ENCODE measurements at places on chromosomes 1 and 21. TPM values are rescaled to one million over a fixed set of nuclear protein-coding genes. Genes with fewer than 3 reads are reported as not detected.

- H3K4me1 ChIP-seq, result no peaks in the 10 kb centered on the region
- DNase-seq, result no peak
- no peak overlapping the region for H3K27ac ChIP-seq
- no peaks in the 10 kb centered on the region for H3K36me3 ChIP-seq
Observed at GRCh38 chr1:109849655-109850054, 61.0 kb upstream of the CSF1 start.

GRCh38 chr1:8155528-8156186, 129.5 kb upstream of the ERRFI1 start:
- H3K27me3 ChIP-seq, result no peaks in the 10 kb centered on the region
- H3K4me1 ChIP-seq, result peaks cover 7% of the 10 kb centered on the region
- no peak for DNase-seq

- DNase-seq, result peak; percentile 9
- no peaks in the 10 kb centered on the region for H3K36me3 ChIP-seq
- no peaks in the 10 kb centered on the region for H3K4me1 ChIP-seq
- no peak overlapping the region for H3K4me3 ChIP-seq
- H3K27ac ChIP-seq, result no peak overlapping the region
Observed at GRCh38 chr1:91282695-91283420, 121.8 kb downstream of the HFM1 start.

The GJB4 gene
- total RNA-seq, result not detected

GRCh38 chr1:156001662-156002171, 19.0 kb downstream of the SSR2 start:
- H3K27me3 ChIP-seq, result no peaks in the 10 kb centered on the region
- no peak overlapping the region for H3K4me3 ChIP-seq
- H3K4me1 ChIP-seq, result no peaks in the 10 kb centered on the region
- H3K27ac ChIP-seq, result no peak overlapping the region
- DNase-seq, result no peak

DNA sequence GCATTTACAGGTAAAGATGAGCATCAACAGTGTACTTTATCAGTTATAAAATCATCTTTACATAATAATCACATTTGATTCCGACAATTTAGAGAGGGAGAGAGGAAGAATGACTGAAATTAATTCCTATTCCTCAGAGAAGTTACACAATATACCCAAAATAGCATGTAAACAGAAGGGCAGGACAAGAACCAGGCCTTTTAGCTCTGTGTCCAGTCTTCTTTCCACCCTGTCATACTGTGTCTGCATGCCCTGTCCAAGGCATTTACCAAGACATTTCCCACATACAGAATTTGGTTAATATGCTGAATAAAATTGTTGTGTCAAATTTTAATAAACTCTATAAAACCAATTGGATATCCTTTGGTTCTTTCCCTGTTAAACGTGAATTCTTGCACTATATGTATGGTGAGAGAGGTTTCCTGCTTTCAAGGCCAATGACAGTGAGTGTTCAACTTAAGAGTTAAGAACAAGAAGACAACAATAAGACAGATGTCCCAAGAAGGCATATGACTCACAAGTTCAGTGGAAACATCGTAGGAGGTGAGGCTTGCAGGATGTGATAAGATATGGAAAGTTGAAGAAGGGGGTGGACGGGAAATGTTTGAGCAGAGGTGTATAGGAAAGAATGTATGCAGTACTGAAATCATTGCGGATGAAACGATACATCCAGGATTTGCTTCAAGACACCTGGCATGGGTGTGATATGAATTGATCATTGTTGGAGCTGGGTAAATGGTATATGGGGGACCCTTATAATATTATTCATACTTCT, 20.8 kb downstream of the LRRC8B start:
- H3K4me1 ChIP-seq, result peaks cover 19% of the 10 kb centered on the region
- no peak overlapping the region for H3K4me3 ChIP-seq
- no peaks in the 10 kb centered on the region for H3K27me3 ChIP-seq
- no peak overlapping the region for H3K27ac ChIP-seq

The ITLN1 gene
- not detected for total RNA-seq

- DNase-seq, result no peak
- no peaks in the 10 kb centered on the region for H3K4me1 ChIP-seq
- H3K27me3 ChIP-seq, result no peaks in the 10 kb centered on the region
Observed at GRCh38 chr1:222792744-222793143, 22.1 kb upstream of the DISP1 start.

The PFKL gene
- total RNA-seq, result 192 TPM

- H3K27ac ChIP-seq, result no peak overlapping the region
- no peak overlapping the region for H3K4me3 ChIP-seq
- no peaks in the 10 kb centered on the region for H3K4me1 ChIP-seq
- H3K36me3 ChIP-seq, result peaks cover 5% of the 10 kb centered on the region
Observed at GRCh38 chr1:50493710-50494109, 70.5 kb upstream of the DMRTA2 start.

- no peak overlapping the region for H3K4me3 ChIP-seq
- no peaks in the 10 kb centered on the region for H3K36me3 ChIP-seq
- DNase-seq, result no peak
- no peaks in the 10 kb centered on the region for H3K27me3 ChIP-seq
- H3K27ac ChIP-seq, result no peak overlapping the region
Observed at GRCh38 chr1:245693116-245693793, 538.5 kb downstream of the KIF26B start.

- no peak overlapping the region for H3K27ac ChIP-seq
- no peaks in the 10 kb centered on the region for H3K36me3 ChIP-seq
- H3K4me3 ChIP-seq, result no peak overlapping the region
- H3K4me1 ChIP-seq, result no peaks in the 10 kb centered on the region
- DNase-seq, result no peak
Observed at GRCh38 chr1:71918630-71919029, 363.7 kb downstream of the NEGR1 start.

The DCDC2B gene
- 0.15 TPM for total RNA-seq

GRCh38 chr1:47524272-47524671, 86.4 kb downstream of the FOXD2 start:
- DNase-seq, result no peak
- H3K4me3 ChIP-seq, result no peak overlapping the region
- no peaks in the 10 kb centered on the region for H3K4me1 ChIP-seq
- no peaks in the 10 kb centered on the region for H3K27me3 ChIP-seq

DNA sequence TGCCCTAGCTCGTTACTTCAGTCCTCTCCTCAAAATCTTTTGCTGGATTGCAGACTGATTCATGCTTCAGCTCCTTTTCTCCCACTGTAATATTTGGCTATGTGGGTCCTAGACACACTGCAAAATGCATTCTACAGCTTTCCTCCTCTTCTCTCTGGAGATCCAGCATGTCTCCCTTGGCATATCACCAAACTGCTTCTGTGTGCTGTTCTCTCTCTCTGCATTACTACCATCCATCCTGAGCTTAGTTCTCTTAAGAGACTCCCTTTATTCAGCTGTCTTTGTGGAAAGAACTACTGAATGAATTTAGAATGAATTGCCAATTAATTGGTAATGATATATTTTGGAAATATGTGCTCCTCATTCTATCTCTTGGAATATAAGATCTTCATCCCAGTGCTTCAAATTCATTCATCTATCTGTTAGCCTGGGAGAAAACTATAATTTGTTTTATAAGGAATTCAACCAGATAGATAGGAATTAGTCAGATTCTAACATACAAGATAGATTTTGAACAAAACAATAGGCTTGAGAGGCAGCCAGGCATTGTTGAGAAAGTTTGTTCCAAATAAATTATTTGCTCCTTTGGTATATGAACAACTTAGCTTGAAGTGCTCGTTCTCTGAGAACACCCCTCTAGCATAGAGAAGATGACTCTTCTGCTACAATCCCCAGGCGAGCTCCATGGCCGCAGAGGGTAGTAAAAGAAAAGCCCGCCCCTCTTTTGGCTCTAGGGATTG, 71.9 kb downstream of the NTMT2 start:
- H3K27ac ChIP-seq, result no peak overlapping the region
- H3K4me1 ChIP-seq, result peaks cover 11% of the 10 kb centered on the region
- no peaks in the 10 kb centered on the region for H3K27me3 ChIP-seq
- H3K36me3 ChIP-seq, result no peaks in the 10 kb centered on the region

- H3K4me1 ChIP-seq, result peaks cover 7% of the 10 kb centered on the region
- peak overlapping the region; percentile 77 for H3K4me3 ChIP-seq
Observed at GRCh38 chr1:39902460-39902807, 717 bp upstream of the MYCL start.

Data from GM12878 (cell line).